NCI-H2107 (cell line): ENCODE measurements at places on chromosomes 6 and 20.

DNA sequence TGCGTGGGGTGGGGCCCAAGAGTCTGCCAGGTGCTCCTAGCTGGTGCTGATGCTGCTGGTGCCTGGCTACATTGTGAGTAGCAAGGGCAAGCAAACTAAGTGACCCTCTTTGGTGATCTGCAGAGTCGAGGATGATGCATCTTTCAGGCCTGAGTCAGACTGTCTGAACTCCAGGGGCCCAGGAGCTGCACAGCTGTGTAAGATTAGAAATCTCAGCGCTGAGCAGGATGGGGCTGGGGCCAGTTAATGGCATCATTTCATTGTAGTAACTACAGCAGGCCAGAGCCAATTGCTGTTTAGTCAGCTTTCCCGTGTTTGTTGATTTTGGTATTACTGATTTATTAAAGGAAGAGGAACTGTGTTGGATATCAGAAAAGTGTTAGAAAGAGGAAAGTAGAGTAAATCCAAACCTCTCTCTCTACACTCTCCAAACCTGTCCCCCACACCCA is 365.2 kb downstream of the PAX1 start:
- DNase-seq = no peak

DNA sequence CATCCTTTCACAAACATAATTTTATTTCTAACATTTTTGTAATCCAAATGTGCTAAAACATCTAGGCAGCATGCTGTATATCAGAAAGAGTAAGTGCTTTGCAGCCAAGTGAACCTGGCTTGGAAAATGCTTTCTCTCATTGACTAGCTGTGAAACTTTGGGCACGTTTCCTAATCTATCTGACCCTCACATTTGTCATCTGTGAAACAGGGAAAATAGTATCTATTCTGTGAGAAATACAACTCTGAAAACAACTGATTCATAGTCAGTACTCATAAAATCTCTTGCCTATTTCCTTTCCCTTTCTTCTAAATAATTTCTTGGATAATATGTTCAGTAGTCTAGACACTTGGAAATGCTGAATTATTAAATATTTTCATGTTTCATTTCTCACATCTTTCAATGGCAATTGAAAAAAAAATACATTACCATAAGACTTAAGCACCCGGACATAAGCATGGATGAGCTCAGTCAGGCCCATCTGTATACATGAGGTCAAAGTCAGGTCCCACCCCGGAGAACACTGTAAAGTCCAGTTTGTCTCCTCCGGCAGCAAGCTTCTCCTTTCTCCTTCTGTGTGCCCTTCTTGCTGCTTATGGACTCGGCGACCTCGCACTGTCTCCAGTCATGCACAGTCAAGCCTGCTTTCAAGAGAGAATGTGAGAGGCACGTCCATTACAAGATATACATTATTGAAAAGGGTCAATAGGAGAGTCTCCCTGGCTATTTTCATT is 455.0 kb upstream of the SOX4 start:
- no peak for DNase-seq

GRCh38 chr6:116330511-116330910 is 40.2 kb upstream of the DSE start:
- no peak for DNase-seq

- no peak for DNase-seq
Observed at GRCh38 chr20:40956542-40957264, 71.9 kb upstream of the TOP1 start.

- no peak for DNase-seq
Observed at GRCh38 chr6:39574991-39575390, 150.2 kb downstream of the KIF6 start.

- no peak for DNase-seq
Observed at GRCh38 chr6:28207510-28208110, 17.5 kb upstream of the ZSCAN9 start.

- no peak for DNase-seq
Observed at GRCh38 chr6:34650823-34651222, 45.7 kb downstream of the ILRUN start.

DNA sequence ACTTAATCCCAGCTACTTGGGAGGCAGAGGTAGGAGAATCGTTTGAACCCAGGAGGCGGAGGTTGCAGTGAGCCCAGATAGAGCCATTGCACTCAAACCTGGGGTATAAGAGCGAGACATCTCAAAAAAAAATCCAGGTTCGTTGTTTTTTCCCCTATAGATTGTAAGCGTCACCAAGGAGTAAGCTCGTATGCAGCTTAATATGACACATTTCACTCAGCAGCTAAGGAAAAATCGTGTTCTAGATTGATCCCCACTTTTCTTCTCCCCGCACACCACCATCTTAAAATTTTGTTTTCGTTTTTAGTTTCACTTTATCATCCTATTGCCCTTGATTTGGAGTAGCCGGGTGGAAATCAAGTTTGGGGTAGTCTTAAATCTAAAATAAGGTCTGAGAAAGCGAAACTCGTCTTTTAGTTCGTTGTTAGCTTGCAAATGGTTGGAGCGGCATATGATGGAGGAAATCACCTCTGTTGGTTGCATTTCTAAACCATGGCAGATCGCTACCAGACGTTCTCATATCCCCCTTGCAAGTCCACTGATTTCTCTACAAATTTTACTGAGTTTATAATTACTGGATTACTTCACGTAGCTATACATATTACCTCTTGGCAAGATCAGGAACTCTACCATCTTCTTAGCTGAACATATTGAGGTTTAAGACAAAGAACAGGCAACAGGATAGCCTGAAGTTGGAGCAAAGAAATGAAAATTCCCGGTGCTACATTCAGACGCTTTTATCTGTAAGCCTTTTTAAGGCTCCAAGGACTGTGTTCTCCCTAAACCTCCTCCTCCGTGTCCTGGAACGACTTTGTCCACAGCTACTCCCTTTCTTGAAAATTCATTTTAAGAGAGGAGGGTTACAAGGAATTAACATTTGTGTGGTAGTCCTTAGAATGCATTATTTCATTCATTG is 91.1 kb upstream of the BTN3A2 start:
- no peak for DNase-seq

DNA sequence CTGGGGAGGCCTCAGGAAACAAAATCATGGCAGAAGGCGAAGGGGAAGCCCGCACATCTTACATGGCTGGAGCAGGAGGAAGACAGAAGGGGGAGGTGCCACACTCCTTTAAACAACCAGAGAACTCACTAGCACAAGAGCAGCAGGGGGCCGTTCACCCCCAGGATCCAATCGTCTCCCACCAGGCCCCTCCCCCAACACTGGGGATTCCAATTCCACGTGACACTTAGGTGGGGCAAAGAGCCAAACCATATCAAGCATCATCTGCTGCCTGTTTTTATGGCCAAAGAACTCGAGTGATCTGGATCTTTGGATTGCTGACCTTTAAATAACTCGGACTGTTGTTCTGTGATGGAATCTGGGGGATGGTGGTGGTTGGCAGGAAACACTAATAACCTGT is 28.0 kb downstream of the PNLDC1 start:
- DNase-seq = no peak

GRCh38 chr6:63574554-63574900 is 2.2 kb downstream of the LOC128125822 start:
- no peak for DNase-seq

DNA sequence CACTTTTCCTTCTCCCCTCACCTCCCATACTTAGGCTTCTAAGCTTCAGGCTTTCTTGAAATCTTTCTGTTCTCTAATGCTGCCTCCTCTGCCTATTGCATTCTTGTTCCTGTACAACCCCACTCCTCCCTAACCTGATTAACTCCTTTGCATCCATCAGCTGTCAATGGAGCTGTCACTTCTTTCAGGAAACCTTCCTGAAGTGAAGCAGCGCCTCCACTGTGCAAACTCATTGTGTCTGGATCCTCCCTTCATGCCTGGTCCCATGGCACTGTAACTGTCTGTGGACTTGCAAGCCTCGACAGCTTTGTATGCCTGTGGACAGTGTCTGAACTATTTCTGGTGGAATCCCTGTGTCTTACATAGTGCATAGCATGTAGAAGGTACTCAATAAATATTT is 185.0 kb downstream of the HS3ST5 start:
- DNase-seq = no peak

DNA sequence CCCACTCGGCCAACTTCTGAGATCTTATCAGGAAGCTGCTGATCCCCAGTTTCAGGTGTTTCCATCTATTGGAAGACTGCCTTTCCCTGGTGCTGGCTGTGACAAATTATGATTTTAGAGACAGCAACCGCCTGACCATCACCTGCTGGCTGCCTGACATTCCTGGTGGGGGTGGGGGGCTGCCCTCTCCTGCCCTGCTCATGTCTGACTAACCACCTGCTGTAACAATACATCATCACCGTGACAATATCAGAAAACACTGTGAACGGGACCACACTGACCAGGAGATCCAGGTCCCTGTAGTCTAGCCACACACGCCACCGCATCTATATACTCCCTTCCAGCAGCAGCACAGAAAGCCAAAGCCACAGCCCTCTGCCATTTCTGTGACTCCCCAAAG is 537.5 kb downstream of the QKI start:
- DNase-seq = no peak
